ENCODE measurements at places on chromosomes 11 and 22.
A peak's percentile ranks its signal among the peaks of the same experiment; 100 is the strongest.

DNA sequence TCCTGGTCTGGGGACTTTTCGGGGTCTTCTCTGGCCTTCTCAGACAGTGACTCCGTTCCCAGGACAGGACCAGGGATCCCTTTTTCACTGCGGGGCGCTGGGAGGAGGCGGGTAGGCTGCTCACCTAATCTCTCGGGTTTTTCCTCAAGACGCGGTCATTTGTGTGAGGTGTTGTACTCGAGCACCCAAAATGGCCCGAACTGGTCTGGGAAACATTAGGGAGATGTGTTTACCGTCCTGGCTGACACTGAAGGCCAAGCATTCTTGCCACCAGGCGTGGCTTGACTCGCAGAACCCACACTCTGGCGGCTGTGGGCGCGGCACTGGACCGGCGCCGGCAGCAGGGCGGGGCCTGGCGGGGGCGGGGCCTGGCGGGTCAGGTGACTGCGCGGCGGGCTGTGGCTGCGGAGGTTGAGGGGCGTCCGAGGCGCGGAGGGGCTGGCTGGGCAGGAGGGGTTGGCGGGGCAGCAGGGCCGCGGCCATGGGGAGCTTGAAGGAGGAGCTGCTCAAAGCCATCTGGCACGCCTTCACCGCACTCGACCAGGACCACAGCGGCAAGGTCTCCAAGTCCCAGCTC lies at the start of gene SWAP70:
SWAP70 (plus strand) TSS at position 379 of the 577 bp plus-strand sequence; CDS start at position 482, 103 bp downstream.
- DNase-seq = peak; percentile 89

DNA sequence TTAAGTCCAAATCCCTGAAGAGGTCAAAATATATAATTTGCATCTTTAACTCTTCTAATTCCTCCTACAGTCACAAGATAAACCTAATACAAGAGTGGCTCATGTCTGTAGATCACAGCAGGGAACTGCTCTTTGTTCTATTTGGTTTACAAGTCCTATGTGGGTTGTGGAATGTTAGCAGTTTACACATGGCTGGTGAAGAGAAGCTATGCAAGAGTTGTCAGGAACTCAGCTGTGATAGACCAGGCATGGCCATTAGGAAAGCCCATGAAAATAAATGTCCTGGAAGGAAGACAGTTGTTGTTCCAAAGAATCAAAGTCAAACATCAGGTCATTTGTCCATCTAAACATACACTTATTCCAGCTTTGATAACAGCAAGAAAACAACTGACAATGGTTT lies 312.4 kb upstream of the PITPNB start:
- DNase-seq = no peak

- DNase-seq = no peak
These were observed 26.3 kb downstream of the SYTL2 start for GRCh38 chr11:85784480-85785265.

DNA sequence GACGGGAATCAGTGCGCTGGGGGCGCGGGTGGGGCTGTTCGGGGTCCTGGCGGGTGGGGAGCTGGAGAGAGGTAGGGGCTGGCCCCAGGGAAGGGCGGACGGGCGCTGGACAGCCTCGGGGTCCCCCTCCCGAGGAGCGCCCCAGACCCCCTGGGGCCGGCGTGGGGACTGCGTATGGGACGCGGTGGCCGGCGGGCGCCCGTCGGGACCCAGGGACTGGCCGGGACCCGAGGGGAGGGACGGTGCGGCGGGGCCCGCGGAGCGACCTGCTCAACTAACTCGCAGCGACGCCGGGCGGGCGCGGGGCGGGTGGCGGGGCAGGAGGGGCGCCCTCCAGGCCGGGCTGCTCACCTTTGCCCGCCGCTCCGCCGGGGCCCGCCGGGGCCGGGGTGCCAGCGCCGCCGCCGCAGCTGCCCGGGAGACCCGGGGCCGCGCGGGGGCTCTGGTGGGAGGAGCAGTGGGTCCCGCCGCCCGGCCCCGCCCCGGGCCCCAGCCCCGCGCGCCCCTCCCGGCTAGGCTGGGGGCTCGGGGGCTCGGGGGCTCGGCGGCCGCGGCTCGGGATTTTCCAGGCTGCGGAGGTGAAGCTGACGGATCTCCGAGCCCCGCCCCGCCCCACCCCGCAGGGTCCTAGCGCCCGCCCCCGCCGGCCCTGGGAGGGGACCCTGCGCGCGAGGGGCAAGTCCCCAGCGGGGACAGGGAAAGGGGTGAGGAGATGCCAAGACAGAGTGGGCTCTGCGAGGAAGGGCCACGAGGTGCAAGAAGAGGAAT lies 12.3 kb downstream of the STARD10 start:
- DNase-seq = no peak

GRCh38 chr22:30880847-30881246 lies 87.7 kb downstream of the MORC2 start:
- DNase-seq = no peak

DNA sequence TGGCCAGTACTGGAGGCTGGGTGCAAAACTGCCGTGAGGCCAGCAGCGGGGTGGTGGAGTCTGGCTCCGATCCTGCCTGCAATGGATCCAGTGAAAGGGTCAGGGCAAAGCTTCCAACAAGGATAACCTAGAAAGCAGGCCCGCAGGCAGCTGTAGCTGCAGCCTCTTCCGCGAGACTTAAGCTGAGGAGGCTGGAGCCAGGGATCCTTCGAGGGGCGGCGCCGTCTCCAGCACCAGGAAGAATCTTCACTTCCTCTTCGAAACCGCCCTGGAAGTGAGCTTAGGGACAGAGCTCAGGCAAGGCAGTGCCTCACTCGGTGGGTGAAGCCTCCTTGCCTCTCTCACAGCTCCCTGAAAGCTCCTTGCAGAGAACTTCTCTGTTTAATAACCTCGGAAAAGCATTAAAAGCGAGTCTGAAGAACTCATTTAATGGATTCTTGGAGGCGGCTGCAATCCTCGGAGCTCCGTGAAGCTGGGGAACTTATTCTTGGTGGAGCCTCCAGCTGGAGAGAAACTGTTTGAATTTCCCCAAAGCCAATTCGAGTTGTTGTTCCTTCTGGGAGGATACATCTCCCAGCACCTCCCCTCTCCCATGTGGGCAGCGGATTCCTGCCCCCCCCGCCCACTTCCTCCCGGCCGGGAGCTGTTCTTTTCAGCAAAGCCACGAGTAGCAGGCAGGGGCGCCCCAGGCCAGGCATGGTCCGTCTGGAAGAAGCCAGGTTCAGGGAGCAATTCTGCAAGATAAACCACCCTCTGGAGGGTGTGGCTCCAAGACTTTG lies 169.9 kb downstream of the CTTN start:
- peak; percentile 59 for DNase-seq

GRCh38 chr11:61359516-61359915 lies 2.2 kb downstream of the CYB561A3 start:
- no peak for DNase-seq

DNA sequence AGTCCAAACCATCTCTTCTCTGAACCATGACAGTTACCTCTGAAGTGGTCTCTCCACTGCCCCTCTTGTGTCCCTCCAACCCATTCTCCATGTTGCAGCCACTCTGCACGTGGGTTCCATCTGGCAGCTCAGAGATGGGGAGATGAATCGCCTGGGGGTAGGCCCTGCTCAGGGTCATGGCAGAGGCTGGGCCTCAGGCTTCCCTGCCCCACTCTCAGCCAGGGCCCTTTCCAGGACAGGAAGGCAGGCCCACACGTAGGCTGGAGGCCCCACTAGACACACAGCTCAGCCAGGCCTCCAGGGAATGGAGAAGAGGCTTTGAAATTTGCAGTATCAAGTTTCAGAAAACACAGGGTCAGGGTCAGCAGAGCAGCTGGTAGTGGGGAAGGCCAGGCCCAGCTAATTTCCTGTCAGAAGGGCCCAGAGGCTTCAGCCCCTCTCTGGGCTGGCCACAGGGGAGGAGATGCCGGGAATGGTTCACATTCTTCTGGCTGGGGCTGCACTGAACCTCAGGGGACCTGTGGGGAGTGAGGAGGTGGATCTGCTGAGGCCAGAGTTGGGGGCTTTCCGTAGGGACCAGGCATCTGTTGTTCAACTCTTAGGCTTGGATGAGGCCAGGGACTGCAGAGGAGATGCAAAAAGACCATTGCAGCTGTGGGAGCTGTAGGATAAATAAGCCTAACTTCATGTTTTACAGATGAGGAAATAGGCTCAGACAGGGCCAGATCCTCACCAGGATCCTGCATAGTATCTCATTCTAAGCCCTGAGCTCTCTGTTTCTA lies 101.6 kb downstream of the SWAP70 start:
- DNase-seq = no peak

- DNase-seq = no peak
These were observed 12.1 kb downstream of the CACNG2 start for GRCh38 chr22:36691488-36691887.

DNA sequence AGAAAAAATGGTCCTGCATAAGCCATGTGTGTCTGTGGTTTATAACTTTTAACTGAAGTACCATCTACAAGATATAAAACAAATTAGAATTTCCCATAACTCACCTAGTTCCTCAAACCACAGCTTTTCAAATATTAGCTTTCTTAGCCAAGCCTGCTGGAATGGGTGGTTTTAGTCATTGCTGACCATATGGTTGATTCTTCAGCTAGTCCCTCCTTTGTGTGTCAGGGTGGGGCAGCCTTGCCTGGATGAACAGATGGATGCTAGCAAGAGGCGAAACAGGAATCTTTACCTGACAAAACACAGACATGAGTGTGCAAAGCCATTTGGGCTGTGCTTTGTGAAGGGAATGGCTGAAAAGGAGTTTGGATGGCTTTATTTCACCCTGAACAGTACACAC lies 6.9 kb upstream of the B3GNT6 start:
- DNase-seq = no peak

GRCh38 chr11:47366020-47366490 lies 12.3 kb downstream of the SPI1 start:
- DNase-seq = no peak

GRCh38 chr11:117375960-117376359 lies 48.3 kb downstream of the CEP164 start:
- no peak for DNase-seq

GRCh38 chr11:121055076-121055475 lies 31.2 kb downstream of the TBCEL start:
- no peak for DNase-seq

GRCh38 chr11:64535811-64536210 lies 55.2 kb upstream of the SLC22A12 start:
- no peak for DNase-seq

DNA sequence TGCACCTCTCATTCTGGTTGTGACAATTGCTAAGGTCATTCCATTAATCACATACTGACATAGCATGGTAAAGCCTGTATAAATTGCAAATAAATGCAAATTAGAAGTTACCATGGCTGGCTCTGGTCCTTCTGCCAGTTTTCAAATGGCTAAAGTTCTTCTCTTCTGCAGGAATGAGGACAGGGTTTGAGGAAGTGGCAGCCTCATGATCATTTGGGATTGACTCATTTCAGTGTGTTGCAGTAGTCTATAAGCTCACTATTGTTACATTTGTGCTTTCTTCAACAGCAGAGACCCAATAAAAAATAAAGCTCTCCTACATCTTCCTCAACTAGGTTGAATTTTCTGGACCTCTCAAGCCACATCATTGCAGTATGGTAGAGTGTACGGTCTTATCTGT lies 60.3 kb downstream of the NECTIN1 start:
- peak; percentile 72 for DNase-seq

DNA sequence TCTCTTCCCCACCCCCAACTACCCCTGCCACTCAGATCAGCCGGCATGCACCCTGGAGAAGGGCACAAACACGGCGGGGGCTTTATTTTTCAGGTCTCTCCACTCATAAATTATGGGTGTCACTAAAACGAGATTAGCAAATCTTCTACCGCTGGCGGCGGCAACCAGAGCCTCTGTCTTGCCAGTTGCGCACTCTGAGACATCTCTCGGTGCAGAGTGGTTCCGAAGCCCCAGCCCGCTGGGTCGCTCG lies 125.3 kb upstream of the C11orf58 start:
- DNase-seq = no peak
